GM23248 (cell line): ENCODE measurements at places on chromosomes 2 and 18. TPM values are rescaled to one million over a fixed set of nuclear protein-coding genes. Genes with fewer than 3 reads are reported as not detected.

DNA sequence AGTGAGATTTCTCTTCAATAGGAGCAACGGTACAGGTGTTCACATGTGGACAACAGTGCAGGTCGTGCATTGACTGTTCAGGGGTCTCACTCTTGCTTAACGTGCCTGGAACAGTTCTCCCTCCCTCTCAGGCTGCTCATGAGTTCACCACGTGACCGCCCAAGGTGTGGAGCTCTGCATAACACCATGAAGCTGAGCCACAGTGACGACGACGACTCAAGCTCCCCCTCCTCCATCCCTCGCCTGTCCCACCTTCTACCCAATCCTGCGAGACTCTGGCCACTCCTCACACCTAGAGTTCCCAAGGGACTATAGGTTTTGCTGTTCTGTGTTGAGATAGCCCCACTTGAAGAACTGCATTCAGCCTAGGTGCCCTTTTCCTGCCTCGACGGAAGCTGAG, 42.8 kb downstream of the STK25 start:
- no peak for DNase-seq

GRCh38 chr2:152717228-152718075, at the start of gene PRPF40A:
TSS of gene PRPF40A (minus strand) at chr2:152717461. CDS start at chr2:152717439, 22 bp downstream.
- peak; percentile 99 for DNase-seq

- DNase-seq, result no peak
Measured at GRCh38 chr18:27762054-27762453, 414.9 kb downstream of the CDH2 start.

DNA sequence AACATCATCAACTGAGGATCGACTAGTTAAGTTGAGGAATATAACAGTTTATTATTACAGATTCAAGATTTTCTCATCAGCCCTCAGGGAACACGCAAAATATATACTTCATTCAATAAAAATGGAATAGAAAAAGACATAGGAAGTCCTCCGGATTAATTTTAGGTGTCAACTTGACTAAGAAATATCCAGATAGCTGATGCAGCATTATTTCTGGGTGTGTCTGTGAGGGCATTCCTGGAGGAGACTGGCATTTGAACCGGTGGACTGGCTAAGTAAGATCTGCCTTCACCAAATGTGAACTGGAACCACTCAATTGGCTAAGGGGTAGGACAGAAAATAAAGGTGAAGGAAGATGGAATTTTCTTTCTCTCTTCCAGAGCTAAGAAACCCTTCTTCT, 845.3 kb downstream of the SOCS6 start:
- DNase-seq, result no peak

DNA sequence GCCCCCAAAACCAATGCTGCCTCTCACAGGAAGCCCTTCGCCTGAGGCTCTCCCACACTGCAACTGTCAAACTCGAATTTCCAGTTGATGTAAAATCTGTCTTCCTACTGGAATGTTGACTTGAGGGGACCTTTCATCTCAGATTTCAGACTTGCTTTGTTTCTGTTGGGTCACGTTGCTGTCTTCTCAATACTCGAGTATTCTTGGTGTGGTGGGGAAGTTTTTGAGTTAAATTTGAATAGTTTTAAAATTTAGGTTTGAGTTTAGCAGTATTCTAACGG, 50.8 kb downstream of the AGAP1 start:
- no peak for DNase-seq

- DNase-seq, result peak; percentile 76
Measured at GRCh38 chr2:230161184-230161583, 58.6 kb downstream of the SP110 start.

DNA sequence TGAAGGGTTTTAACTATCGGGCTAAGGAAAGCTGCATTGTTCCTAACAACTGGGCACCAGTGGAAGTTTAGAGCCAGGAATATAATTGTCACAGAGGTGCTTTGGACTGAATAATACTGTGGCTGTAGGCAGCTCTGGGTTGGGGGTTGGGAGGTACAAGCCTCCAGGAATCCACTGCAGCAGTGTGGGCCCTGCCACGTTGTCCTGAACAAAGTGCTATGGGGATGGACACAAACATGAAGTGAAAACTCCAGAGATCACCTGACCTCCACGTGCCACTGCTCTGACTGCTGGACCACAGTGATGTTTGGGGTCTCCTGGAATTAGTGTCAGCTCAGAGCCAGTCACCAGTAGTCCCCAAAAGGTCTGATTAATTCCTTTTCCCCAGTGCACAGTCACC, 110.9 kb downstream of the BCL2 start:
- no peak for DNase-seq

GRCh38 chr2:200065477-200065876, 110.1 kb downstream of the MAIP1 start:
- DNase-seq, result no peak

GRCh38 chr2:40095000-40095399, 315.9 kb upstream of the THUMPD2 start:
- DNase-seq, result peak; percentile 70

DNA sequence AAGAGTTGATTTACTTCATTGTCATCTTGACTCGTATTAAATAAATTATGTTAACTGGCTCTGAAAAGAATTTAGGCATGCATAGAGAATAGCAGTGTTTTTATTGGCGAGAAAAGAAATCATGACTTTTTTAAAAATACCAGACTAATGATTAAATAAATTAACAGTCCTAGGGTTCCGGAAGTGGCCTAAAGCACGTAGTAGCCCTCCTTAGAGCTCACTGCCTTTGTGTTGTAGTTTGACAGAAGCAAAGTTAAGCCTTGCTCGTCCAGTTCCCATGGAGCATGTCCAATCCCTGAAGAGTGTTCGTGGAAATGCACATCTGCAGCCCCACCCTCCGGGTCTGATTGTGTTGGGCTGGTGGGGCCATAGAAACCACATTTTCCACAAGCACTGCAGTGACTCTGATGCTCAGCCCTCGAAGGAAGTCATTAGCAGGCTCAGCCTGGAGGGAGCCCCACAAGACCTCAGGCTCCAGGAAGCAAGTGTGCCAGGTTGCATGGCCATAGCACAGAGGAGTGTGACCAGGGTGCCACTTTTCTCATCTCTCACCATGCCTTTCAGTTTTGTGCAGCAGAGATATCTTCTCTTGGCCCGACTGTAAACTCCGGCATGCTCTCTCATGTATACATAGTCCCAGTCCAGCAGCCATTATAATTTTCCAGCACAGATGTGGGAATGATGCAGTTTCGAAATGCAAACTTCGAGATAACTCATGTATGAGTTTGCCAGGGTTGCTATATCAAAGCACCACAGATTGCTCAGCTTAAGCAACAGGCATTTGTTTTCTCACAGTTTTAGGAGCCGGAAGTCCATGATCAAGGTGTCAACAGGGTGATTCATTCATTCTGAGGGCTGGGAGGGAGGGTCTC, 188.6 kb upstream of the SH3BP4 start:
- DNase-seq, result peak; percentile 84

DNA sequence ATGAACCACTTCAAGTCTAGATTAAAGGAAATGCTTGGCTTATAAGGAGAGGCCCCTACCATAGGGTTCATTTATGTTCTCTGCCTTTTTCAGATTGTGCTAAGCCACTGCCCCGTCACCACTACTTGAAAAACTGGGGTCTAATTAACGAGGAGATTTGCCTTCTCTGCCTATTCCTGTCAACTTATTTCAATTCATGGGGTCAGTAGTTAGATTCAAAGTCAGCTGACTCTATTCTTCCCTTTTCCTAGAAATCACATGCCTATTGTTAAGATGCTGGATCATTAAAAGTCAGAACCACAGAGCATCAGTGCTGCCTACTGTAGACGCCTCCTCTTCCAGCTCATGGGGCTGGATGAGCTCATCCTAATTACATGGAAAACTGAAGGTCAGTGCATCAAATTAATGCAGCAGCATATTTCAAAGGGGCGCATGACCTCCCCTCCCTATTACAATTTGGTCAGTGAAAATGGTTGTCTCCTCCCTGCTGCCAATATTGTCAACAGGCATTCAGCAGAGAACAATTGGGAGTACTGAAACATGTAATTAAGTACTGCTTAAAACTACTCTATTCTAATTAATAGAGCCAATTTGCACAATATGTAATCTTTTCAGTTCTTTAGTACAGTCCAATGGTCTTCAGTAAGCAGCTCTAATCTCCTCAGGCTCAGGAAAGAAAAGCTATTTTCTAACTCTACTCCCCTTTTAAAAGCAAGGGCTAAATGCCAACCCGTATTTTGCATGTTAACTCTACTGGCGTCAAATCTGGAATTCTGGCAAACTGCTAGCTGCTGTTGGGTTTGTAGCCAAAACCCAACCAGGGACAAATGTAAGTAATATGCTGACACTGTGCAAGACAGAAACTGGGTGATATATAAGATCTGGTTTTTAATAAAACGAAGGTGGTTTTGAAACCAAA, 117.4 kb upstream of the ITGB6 start:
- peak; percentile 60 for DNase-seq

DNA sequence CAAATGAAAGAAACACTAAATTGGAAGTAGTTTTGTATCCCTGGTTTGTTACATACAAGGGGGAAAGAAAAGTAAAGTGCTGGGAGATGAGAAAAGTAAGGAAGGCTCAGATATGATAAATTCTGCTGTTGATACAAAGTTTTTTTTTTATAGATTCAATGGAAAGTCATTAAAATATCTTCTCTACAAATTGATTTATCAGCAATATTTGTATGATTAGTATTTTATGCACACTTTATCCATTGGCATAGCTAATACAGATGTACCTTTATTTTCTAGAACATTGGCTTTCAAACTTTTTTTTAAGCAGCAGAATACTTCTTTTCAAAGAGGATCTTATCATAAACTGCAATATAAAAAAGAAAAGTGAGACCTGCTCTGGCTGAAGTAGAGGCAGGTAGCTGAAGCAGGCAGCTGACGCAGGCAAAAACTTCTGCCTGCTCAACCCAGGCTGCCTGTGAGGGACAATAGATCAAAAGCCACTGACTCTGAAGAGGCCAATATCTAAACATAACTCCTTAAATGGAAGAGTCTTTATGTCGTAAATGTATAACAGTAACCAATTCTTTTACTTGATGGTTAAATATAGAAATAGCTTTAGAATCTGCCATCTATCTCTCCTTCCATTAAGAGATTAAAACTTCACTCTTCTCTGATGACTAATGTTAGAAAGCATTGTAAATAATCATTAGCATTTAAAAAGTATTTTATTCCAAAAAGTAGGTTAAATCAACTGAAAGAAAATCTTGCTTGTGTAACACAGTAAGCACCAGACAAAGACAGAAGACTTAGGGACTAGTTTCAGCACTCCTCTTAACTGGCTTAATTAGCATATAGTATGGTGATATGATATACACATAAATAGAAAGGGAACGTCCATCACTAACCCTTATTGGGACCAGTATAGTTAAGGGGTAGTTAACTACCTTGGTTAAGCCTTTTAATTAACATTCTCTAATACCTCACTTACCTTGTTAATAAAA, 174.2 kb downstream of the SLC39A10 start:
- DNase-seq, result no peak

The RFX8 gene
- total RNA-seq, result 5.1 and 6.4 TPM in 2 replicates

The SLC5A7 gene
- not detected in 2 replicates for total RNA-seq

The NRP2 gene
- 9.0 and 36.7 TPM in 2 replicates for total RNA-seq
